ENCODE measurements at places on chromosomes 5 and 9. TPM values are rescaled to one million over a fixed set of nuclear protein-coding genes. Genes with fewer than 3 reads are reported as not detected.

TMEFF1 gene
- 15.7 TPM for total RNA-seq

ECSCR gene
- not detected for total RNA-seq

SPATA31E1 gene
- not detected for total RNA-seq

SLCO6A1 gene
- total RNA-seq = not detected

WDR38 gene
- not detected for total RNA-seq

DOCK2 gene
- 2.2 TPM for total RNA-seq

C9 gene
- not detected for total RNA-seq

CANX gene
- 649 TPM for total RNA-seq

DIMT1 gene
- 20.2 TPM for total RNA-seq

FOXD4L6 gene
- not detected for total RNA-seq

AGXT2 gene
- not detected for total RNA-seq

LRRTM2 gene
- 0.25 TPM for total RNA-seq

KCNT1 gene
- not detected for total RNA-seq

PCDH1 gene
- 42.4 TPM for total RNA-seq

ABCA2 gene
- 15.4 TPM for total RNA-seq

Data from kidney epithelial cell (primary cell).